ENCODE measurements at places on chromosomes 2 and 18.

DNA sequence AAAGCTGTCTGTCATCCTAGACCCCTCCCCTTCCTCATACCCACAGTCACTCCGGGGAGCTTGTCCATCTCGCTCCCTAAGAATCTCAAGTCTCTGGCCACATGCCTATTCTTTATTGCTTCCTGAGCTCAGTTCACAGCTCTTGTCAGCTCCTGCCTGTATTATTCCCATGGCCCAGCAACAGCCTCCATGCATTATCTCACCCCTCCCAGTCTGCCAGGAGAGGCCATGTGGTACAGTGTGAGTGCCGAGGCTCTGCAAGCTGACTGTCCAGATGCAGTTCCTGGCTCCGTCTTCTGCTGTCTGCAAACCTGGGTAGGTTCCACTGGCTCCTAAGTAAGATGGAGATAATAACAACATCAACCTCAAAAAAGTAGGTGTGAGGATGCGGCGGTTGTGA, 79.7 kb downstream of the MRPS9 start:
- DNase-seq: no peak

DNA sequence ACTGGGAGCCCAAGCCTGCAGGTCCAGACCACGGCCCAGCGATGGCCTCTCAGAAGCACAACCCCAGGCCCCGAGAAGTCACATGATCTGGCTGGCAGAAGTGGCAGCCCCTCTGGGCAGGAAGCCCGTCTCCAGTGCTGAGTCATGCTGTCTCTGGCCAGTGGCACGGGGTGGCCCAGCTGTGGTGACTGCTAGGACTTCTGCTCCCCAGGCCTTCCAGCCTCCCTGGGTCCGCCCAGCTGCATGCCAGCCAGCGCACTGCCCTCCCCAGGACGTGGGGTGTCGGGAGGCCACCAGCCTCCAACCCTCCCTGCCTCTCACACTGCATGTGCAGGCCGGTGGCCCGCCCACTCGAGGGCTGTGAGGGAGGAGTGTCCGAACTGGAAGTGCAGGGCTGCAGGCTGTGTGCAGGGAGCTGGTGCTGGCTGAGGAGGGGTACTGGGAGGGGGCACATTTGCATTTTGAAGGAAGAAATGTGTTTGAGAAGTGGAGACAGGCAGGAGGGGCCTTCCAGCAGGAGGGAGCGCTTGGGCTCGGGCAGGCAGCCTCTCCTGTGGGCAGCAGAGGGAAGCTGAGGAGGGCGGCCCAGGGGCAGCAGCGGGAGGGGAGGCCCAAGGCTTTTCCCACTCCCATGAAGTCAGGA, 17.0 kb upstream of the HPCAL1 start:
- DNase-seq: peak; percentile 25

GRCh38 chr2:113895819-113896563, 6.1 kb downstream of the ACTR3 start:
- DNase-seq: no peak

DNA sequence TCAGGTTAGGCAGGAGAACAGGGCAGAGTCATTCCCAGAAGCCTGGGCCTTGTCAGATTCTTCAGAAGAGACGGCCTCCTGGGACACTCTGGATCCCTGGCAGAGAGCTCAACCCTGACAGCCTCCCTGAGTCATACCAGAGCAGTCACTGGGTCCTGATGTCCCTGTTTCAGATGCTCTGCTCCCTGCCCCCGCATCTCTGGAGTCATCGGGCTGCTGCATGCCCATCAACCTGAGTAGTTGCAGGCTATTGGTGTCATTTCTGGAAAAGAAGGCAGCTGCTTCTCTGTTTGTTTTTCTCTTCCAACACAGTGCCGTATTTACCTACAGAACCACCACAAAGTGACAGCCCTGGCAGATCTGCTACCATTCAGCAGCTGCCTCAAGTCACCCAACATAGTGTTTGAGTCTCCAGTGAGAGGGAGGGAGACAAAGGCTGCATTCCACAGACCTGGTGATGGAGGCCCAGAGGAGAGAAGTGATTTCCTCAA, 145.1 kb downstream of the B3GNT2 start:
- DNase-seq: peak; percentile 39

GRCh38 chr18:36490897-36491296, 193.4 kb downstream of the FHOD3 start:
- DNase-seq: no peak

DNA sequence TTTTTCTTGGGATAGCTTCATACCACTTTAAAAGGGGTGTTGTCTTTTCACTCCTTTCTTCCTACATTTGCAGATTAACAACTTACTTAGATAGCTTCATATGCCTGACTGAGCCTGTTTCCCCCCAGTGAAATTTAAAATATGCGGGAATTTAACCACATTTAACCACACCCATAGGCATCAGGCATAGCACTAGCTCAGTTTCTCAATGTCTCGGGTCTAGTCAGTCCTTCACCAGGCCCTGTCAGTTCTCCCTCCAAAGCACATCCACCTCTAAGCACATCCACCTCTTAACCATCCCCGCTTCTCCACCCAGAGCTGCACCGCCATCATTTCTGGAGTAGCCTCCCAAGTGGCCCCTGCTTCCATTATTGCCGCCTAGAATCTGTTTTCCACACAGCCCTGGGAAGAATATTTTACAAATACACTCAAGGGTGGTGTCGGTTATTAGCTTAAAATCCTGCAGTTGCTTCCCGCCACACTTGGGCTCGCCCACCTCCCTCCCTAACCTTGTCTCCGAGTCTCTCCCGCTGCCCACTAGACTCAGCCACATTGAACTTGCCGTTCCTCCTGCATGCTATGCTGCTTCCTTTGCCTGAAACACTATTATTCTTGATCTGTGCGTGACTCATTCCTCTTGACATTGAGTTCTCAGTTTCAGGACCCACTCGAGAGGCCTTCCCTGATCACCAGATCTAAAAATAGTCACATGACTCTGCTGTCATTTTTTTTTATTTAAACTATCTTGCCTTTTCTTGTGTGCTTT, 68.3 kb downstream of the SPTBN1 start:
- no peak for DNase-seq

DNA sequence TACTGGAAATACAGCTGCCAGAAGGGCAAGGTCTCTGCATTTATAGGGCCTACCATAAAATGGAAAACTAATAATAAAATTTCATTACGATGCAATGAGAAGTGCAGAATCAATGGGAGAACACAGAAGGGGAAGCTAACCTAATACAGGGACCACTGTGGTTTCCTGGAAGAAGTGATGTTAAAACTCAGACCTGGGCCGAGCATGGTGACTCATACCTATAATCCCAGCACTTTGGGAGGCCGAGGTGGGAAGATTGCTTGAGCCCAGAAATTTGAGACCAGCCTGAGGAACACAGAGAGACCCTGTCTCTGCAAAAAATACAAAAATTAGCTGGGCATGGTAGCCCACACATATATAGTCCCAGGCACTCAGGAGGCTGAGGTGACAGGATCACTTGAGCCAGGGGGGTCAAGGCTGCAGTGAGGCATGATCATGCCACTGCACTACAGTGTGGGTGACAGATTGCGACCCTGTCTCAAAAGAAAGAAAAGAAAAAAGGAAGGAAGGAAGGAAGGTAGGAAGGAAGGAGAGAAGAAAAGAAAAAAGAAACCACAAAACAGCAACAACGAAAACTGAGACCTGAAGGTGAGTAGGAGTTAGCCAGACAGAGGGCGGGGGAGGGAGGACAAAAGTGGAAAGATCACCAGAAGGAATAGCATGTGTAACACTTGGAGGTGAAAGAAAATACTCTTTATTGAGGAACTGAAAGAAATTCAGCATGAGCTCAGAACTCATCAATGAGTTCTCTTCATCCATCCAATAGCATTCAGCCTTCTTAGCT, 58.3 kb upstream of the DTNA start:
- DNase-seq: no peak

- no peak for DNase-seq
These were observed 63.9 kb downstream of the PRKRA start for GRCh38 chr2:178386986-178387597.

- DNase-seq: no peak
These were observed 102.0 kb downstream of the PLA2R1 start for GRCh38 chr2:159960414-159960813.

- DNase-seq: no peak
These were observed 801.4 kb downstream of the BCL11A start for GRCh38 chr2:59752071-59752470.

- peak; percentile 62 for DNase-seq
These were observed 170.8 kb downstream of the FSHR start for GRCh38 chr2:48983551-48983950.

DNA sequence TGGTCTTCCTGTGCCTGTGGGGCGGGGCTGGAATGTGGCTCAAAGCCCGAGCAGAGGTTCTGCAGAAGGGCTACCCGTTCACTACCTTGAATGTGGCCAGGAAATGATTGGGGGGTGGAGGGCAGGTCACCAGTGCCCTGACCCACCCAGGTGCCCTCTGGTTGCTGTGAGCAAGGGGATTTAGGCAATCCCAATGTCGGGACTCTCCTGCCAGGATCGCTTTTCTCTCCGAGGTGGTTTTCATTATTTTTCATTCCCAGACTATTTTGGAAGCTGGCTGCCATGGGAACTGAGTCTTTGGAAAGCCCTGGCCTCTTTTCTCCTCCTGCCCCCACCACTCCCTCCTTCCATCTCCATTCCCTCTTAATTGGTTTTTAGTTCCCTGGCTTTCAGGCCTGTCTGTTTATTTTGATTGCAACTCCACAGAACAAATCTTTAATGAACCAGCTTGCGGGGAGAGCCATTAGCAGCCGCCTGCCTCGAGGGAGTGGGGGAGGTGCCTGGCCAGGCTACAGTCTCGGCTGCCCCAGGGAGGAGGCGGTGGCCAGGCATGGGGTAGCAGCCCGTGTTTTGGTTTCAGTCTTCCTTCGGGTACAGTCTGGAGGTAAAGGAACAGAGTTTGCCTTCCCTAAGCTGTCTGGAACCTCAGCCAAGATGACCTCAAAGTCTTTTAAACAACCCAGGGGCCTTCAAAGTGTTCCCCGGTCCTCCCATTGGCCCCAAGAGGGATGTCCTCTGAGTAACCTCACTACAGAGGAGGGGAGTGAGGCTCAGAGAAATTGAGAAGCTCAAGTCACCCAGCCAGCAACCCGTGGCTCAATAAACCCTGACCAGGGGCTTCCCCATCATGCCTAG, 114.4 kb upstream of the HAAO start:
- peak; percentile 96 for DNase-seq

- DNase-seq: peak; percentile 58
These were observed 97.1 kb downstream of the INHBB start for GRCh38 chr2:120442923-120443571.

GRCh38 chr2:239582476-239582875, 181.7 kb upstream of the HDAC4 start:
- DNase-seq: no peak

DNA sequence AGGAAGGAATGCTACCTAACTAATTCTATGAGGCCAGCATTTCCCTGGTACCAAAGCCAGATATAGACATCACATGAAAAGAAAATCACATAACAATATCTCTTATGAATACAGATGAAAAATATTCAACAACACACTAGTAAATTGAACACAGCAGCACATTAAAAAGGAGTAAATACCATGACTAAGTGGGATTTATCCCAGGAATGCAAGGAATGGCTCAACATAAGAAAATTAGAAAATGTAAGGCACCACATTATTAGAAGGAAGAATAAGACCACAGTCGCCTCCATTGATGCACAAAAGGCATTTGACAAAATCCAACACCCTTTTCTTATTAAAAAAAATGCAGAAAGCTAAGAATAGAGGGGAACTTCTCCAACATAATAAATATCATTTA, 133.9 kb downstream of the TTC32 start:
- peak; percentile 15 for DNase-seq

DNA sequence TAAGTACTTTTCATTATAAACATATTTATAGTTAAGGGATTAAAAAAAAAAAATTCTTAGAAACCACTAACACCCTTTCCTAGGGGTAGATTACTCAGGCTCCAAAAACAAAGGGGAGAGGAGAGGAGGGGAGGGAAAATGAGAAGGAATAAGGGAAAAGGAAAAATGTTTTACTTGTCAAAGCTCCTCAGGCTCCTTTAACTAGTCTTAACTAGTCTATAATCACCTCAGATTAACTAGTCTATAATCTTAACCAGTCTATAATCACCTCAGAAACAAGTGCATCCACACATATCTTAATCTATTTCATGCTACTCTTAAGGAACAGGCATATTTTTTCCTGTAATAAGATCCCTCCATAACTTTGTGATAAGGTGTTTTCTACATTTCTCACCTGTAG, 76.4 kb downstream of the KANSL1L start:
- DNase-seq: no peak

GRCh38 chr2:120406566-120406965, 60.6 kb downstream of the INHBB start:
- DNase-seq: no peak

DNA sequence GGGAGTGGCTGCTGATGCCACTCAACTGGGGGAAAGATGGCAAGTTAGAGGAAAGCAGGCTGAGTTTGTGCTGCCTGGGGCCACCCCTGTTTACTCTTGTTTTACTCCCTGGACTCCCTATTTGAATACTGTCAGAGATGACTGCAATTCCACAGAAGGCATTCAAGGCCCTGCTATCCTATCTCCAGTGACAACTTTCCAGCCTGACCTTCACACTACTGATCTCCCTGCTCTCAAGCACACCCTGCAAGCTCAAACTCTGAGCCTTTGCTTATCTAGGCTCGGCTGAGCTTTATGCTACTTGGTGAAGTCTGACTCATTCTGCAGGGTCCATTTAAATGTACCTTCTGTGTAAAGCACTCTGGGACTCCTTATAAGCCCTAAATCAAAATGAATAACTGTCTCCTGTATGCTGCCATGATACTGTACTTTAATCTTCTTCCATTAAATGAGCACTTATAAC, 39.3 kb upstream of the DSG1 start:
- no peak for DNase-seq

- no peak for DNase-seq
These were observed 21.0 kb upstream of the GPR17 start for GRCh38 chr2:127624756-127625571.

DNA sequence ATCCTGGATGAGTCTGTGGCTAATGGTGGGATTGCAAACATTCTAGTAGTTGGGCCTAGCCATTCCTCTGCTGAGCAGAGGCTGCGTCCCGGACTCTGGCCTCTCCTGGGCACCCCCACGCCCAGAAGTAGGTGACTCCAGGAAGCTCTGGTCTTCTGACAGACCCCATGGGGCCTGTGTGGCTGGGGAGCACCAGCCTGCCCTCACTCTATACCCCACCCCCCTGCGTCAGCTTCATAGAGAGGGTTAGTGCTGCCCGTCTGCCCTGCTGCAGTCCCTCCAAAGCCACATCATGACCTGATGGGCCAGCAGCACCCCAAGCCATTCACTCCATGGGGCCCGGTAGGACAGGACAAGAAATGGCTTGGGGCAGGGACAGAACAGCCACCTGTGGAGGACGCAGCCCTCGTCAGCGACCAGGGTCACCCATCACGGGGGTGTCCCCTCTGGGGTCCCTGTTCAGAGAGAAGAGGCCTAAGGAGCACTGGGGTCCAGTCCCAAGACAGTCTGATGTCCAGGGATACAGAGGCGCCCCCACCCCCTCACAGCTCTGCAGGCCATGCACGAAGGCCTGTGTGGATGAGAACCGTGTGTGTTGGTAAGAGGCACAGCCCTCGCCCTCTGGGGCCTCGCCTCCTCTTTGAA, 238.3 kb downstream of the ATAD2B start:
- DNase-seq: no peak

- peak; percentile 66 for DNase-seq
These were observed 5.5 kb downstream of the MSGN1 start for GRCh38 chr2:17821535-17822444.

GRCh38 chr18:56511996-56512395, 126.4 kb downstream of the TXNL1 start:
- DNase-seq: no peak

Measured in eye (tissue), 1 donor.